ENCODE measurements at places on chromosomes 2 and 18. TPM values are rescaled to one million over a fixed set of nuclear protein-coding genes. Genes with fewer than 3 reads are reported as not detected.

DNA sequence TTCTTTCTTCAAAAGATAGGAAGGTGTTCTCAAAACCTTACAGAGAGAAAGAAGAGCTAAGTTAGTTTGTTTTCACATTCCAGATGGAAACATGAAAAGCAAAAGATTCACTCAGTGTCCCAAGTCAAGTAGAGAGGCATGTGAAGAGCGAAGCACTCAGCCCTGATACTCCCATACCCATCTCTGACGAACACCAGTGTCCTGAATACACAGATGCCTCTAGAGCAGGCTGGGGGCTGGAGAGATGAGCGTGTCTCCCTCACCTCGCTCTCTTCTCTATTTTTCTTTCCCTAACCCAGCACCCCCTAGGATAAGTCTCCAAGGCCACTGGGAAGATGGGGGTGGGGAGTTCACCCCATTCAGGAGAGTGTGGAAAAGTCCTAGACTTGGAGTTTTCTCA is 227.8 kb downstream of the TMEM163 start:
- no peak for DNase-seq

GRCh38 chr2:157722580-157723234 is 94.0 kb upstream of the ACVR1C start:
- no peak for DNase-seq

The REG1A gene
- polyA plus RNA-seq, result not detected

The FARSB gene
- 15.0 TPM for polyA plus RNA-seq

The HOXD12 gene
- 3.1 TPM for polyA plus RNA-seq

The NOL4 gene
- 0.66 TPM for polyA plus RNA-seq

The COPS8 gene
- 108 TPM for polyA plus RNA-seq

Measured in hepatocyte (in vitro differentiated cells).